Activated CD8-positive, alpha-beta T cell treated with anti-CD3 and anti-CD28 coated beads, Interleukin-2, amount 10 ng/mL, durations not matched to agents 7 days and 5 days (primary cell): ENCODE measurements at places on chromosomes 16 and 17.

- H3K27me3 ChIP-seq, result no peaks in the 10 kb centered on the region
- no peaks in the 10 kb centered on the region for H3K36me3 ChIP-seq
- DNase-seq, result no peak
- H3K4me3 ChIP-seq, result no peak overlapping the region
- H3K27ac ChIP-seq, result no peak overlapping the region
Measured at GRCh38 chr16:85940214-85940613, 41.3 kb downstream of the IRF8 start.

DNA sequence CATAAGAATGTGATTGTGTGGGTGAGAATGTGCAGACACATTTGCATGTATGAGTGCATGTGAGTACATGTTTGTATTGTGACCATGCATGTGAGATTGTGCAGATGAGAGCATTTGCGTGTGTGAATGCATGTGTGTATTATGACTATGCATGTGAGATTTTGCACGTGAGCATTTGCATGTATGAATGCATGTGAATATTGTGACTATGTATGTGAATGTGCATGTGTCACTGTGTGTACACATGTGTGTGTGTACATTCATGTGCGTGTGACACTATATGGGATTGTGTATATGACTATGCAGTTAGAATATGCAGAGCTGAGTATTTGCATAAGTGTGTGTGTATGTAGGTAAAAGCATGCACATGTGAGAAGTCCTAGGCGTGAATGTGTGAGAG is 381.3 kb upstream of the MAF start:
- no peak overlapping the region for H3K27ac ChIP-seq
- no peak overlapping the region for H3K4me3 ChIP-seq
- H3K27me3 ChIP-seq, result no peaks in the 10 kb centered on the region

- H3K27me3 ChIP-seq, result no peaks in the 10 kb centered on the region
- peaks cover 32% of the 10 kb centered on the region for H3K4me1 ChIP-seq
- H3K27ac ChIP-seq, result peak overlapping the region; percentile 57
- H3K4me3 ChIP-seq, result peak overlapping the region; percentile 52
- peaks cover 31% of the 10 kb centered on the region for H3K36me3 ChIP-seq
Measured at GRCh38 chr16:2211923-2212347, 1.3 kb upstream of the BRICD5 start.

DNA sequence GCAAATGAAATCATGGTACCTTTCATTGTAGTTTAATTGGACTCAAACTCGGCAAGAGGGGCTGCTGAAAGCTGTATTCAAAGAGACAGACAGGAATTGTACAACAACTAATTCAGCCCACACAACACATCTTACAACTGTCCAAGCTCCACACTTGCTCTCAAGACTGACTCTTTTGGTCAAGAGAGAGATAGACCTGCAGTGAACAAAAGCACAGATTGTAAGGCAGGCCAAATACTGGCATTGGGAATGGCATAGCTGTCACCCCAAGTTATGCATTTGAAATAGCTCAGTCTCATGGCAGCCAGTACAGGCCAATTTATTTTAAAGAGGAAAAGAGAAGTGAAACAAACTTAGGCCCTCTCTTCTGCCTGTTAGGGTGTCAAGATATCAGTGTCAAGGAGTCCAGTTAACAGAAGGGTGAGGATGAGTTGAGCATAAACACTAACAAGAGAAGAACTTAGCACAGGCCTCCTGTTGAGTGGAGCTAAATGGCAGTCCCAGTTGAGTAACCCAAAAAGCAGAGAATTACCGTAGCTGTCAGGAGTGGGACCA is 215.7 kb downstream of the IRX3 start:
- H3K27ac ChIP-seq, result no peak overlapping the region
- H3K4me3 ChIP-seq, result no peak overlapping the region
- no peaks in the 10 kb centered on the region for H3K4me1 ChIP-seq
- H3K36me3 ChIP-seq, result no peaks in the 10 kb centered on the region
- no peak for DNase-seq

- no peak overlapping the region for H3K27ac ChIP-seq
- H3K36me3 ChIP-seq, result no peaks in the 10 kb centered on the region
- no peak overlapping the region for H3K4me3 ChIP-seq
- peaks cover 4% of the 10 kb centered on the region for H3K4me1 ChIP-seq
- H3K27me3 ChIP-seq, result peaks cover 31% of the 10 kb centered on the region
Measured at GRCh38 chr16:3952737-3953131, 72.2 kb upstream of the CREBBP start.

GRCh38 chr17:66281661-66282369 is 20.6 kb upstream of the PRKCA start:
- no peak overlapping the region for H3K27ac ChIP-seq
- H3K27me3 ChIP-seq, result no peaks in the 10 kb centered on the region
- H3K4me1 ChIP-seq, result peaks cover 18% of the 10 kb centered on the region
- no peak overlapping the region for H3K4me3 ChIP-seq
- no peak for DNase-seq

- H3K4me3 ChIP-seq, result no peak overlapping the region
- DNase-seq, result no peak
- no peaks in the 10 kb centered on the region for H3K4me1 ChIP-seq
- H3K27ac ChIP-seq, result no peak overlapping the region
- no peaks in the 10 kb centered on the region for H3K36me3 ChIP-seq
- H3K27me3 ChIP-seq, result no peaks in the 10 kb centered on the region
Measured at GRCh38 chr17:63354256-63354655, 91.8 kb downstream of the CYB561 start.

- peak overlapping the region; percentile 28 for H3K27ac ChIP-seq
- peaks cover 58% of the 10 kb centered on the region for H3K36me3 ChIP-seq
- H3K27me3 ChIP-seq, result no peaks in the 10 kb centered on the region
- H3K4me3 ChIP-seq, result no peak overlapping the region
Measured at GRCh38 chr17:59702304-59702703, 4.9 kb downstream of the PTRH2 start.

GRCh38 chr17:2967515-2967914 is 95.9 kb downstream of the OR1D5 start:
- no peak overlapping the region for H3K4me3 ChIP-seq
- no peak for DNase-seq
- no peaks in the 10 kb centered on the region for H3K27me3 ChIP-seq
- no peaks in the 10 kb centered on the region for H3K4me1 ChIP-seq
- no peaks in the 10 kb centered on the region for H3K36me3 ChIP-seq

GRCh38 chr17:51245535-51245934 is 14.3 kb downstream of the MBTD1 start:
- peaks cover 3% of the 10 kb centered on the region for H3K4me1 ChIP-seq
- H3K4me3 ChIP-seq, result no peak overlapping the region
- H3K27ac ChIP-seq, result no peak overlapping the region
- H3K36me3 ChIP-seq, result peaks cover 6% of the 10 kb centered on the region

GRCh38 chr17:68200689-68201417 is 47.0 kb upstream of the AMZ2 start:
- H3K4me1 ChIP-seq, result peaks cover 51% of the 10 kb centered on the region
- peaks cover 34% of the 10 kb centered on the region for H3K27me3 ChIP-seq
- no peaks in the 10 kb centered on the region for H3K36me3 ChIP-seq
- DNase-seq, result peak; percentile 87

DNA sequence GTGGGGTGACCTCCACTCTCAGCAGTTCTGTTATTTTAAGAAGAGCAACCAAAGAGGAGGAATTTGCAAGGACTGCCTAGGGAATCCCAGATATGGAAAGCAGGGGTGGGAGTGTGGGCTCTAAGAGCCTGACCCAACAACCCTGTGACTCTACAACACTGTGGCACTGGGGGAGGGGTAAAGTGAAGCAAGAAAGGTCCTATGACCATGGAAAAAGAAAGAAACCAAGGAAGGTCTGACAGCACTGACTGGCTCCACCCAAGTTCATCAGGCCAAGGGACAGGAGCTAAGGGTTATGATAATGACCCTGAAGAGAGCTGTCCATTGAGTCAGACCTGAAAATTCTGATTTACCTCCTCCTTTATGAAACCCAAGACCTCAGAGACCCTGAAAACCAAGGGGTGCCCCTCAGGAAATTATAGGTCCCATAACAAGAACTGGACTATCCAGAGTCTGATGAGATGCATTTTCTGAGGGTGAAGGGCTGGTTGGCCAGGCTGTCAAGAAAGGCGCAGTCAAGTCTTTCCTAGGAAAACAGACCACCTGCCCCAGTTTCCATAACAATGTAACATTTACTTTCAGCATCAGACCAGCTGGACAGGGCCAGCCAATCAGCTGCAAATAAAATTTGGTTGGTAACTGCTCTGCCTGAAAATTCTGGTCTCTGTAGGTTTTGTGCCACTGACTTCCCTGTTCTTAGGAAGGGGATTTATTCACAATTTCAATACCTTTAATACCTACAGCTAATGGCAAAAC is 53.8 kb upstream of the MTMR4 start:
- no peak overlapping the region for H3K4me3 ChIP-seq
- no peaks in the 10 kb centered on the region for H3K36me3 ChIP-seq
- no peak overlapping the region for H3K27ac ChIP-seq
- H3K27me3 ChIP-seq, result peaks cover 8% of the 10 kb centered on the region
- no peak for DNase-seq
- H3K4me1 ChIP-seq, result no peaks in the 10 kb centered on the region

- no peak for DNase-seq
- H3K4me3 ChIP-seq, result no peak overlapping the region
- H3K27ac ChIP-seq, result peak overlapping the region; percentile 34
- H3K27me3 ChIP-seq, result no peaks in the 10 kb centered on the region
Measured at GRCh38 chr16:17107450-17107849, 363.3 kb downstream of the XYLT1 start.

DNA sequence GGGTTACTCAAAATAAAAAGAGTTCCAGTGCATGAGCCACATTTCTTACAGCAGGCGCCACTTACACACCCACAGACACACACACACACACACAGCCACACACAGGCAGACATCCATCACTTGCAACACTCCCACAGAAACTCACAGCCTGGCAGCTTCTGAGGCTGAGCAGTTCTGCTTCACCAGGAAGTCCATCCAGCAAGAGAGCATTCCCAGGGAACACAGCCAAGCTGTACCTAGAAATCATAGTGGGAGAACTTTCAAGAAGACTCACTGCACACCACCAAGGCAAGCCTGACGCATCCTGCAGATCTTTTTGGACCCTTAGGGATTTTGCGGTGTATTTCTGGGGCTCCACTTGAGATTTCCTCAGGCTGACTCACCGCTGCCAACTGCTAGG is 140.9 kb upstream of the WSB1 start:
- no peak overlapping the region for H3K4me3 ChIP-seq
- DNase-seq, result no peak
- no peaks in the 10 kb centered on the region for H3K4me1 ChIP-seq
- no peaks in the 10 kb centered on the region for H3K27me3 ChIP-seq
- no peak overlapping the region for H3K27ac ChIP-seq
- H3K36me3 ChIP-seq, result no peaks in the 10 kb centered on the region

DNA sequence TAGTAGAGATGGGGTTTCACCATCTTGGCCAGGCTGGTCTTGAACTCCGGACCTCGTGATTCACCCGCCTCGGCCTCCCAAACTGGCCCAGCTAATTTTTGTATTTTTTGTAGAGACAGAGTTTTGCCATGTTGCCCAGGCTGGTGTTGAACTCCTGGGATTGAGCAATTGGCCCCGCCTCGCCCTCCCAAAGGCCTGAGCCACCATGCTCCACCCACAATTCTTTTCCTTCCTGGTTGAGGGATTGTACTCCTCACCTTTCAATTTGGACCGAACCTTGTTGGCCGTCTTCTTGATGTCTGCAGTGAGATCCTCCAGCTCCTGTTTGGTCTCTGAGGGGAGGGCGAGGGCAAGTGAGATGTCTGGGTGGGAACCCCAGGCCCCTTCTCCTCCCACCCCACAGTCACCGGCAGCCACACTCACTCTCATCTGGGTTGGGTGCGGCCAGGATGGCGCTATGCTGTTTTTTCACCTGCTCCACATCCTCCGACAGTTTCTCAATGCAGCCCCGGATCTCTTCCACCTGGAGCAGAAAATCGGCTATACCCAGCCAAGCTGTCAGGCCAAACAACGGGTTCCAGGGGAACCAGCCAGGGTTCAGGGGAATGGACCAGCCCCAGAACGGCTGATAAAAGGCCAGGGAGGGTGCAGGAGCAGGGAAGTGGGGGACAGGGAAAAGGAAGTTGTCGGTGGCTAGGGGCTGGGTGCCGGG is 9.6 kb downstream of the STX1B start:
- H3K4me3 ChIP-seq, result no peak overlapping the region
- no peaks in the 10 kb centered on the region for H3K36me3 ChIP-seq
- H3K27ac ChIP-seq, result no peak overlapping the region
- no peak for DNase-seq
- H3K27me3 ChIP-seq, result peaks cover 8% of the 10 kb centered on the region

DNA sequence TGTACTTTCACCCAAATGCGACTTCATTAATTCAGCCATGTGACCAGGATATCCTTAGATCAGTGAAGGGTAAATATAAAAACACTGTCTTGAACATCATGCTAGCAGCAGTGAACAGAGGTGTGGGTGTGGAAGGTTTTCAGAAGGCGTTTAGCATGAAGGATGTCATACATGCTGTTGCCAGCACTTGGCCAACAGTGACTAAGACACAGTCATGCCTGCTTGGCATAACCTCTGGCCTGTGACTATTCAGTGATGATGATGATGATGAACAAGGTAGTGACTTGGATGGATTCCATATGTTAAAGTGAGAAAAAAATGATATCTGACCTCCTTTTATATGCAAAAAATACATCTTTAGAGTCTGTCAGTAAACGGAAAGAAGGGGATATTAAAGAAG is 97.9 kb downstream of the MAP2K4 start:
- H3K27ac ChIP-seq, result no peak overlapping the region
- no peak overlapping the region for H3K4me3 ChIP-seq
- no peaks in the 10 kb centered on the region for H3K4me1 ChIP-seq
- no peaks in the 10 kb centered on the region for H3K27me3 ChIP-seq
- peaks cover 49% of the 10 kb centered on the region for H3K36me3 ChIP-seq

DNA sequence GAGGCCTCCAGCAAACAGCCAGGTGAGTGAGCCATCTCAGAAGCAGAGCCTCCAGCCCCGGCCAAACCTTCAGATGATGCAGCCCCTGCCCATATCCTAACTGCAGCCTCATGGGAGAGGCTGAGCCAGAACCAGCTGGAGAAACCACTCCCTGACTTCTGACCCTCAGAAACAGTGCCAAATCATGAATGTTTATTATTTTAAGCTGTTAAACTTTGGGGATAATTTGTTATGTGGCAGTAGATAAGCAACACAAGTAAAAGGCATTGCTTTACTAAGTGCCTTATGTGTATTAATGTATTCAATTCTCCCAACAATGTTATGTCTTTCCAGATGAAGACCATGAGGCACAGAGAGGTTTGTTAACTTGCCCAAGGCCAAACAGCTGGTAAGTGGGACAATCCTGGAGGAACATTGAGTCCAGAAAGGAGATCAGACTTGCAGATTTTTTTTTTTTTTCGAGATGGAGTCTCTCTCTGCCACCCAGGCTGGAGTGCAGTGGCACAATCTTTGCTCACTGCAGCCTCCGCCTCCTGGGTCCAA is 59.6 kb downstream of the SOCS1 start:
- H3K4me3 ChIP-seq, result no peak overlapping the region
- peak overlapping the region; percentile 81 for H3K27ac ChIP-seq
- DNase-seq, result no peak
- peaks cover 3% of the 10 kb centered on the region for H3K36me3 ChIP-seq
- no peaks in the 10 kb centered on the region for H3K27me3 ChIP-seq

DNA sequence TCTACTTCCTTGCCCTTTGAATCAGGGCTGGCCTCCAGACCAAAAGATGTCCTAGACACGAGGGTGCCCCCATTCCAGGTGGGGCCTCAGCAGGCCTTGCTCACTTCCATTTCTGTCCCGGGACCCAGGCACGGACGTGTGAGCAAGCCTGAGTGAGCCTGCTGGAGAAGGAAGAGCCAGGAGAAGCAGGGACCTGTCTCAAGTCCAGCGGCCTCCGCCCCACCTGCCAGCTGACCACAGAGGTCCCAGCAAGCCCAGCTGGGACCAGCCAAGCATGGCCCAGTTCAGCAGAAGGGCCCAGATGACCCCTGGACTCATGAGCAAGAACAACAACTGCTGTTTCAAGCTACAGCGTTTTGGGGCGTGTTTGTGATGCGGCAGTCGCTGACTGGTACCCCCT is 24.7 kb downstream of the RBFOX3 start:
- no peaks in the 10 kb centered on the region for H3K4me1 ChIP-seq
- no peak for DNase-seq
- no peak overlapping the region for H3K27ac ChIP-seq
- no peaks in the 10 kb centered on the region for H3K36me3 ChIP-seq
- H3K27me3 ChIP-seq, result no peaks in the 10 kb centered on the region
